ENCODE measurements at places on chromosomes 7 and 10.
A peak's percentile ranks its signal among the peaks of the same experiment; 100 is the strongest.

GRCh38 chr10:27815846-27816245 is 70.2 kb upstream of the MKX start:
- DNase-seq = no peak

DNA sequence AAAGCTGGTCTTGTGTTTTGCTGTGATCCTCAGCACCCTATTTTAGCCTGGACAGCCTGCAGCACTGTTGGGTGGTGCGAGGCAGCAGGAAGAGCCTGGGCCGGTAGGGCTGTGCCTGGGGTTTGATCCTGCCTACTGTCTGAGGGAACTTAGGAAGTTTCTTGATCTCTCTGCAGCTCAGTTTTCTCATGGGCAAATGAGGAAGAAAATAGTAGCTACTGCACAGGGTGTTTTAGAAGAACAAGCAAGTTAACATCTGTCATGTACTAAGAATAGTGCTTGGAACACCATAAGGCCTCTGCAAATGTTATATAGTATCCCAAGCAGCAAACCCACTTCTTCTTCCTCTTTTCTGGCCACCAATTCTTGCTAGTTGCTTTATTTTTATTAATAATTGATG is 12.0 kb upstream of the AGR2 start:
- DNase-seq = no peak

DNA sequence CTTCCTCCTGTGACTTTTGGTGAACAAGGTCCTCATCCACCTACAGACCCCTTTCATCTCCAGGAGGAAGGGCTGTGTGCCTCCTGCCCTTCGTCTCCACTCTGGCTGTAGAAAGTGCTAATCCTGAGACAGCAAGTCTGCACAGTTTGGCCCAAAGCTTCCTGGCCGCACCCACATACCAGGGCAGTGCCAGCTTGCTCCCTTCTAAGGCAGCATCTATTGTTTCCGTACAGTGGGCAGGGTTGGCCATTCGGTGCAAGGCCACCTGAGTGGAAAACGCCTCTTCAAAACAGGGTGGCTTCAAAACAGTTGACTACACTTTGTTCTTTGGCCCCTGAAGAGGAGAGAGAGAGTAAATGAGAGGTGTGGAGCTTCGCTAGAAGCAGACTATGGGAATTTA is 134.1 kb upstream of the KLF14 start:
- no peak for DNase-seq

DNA sequence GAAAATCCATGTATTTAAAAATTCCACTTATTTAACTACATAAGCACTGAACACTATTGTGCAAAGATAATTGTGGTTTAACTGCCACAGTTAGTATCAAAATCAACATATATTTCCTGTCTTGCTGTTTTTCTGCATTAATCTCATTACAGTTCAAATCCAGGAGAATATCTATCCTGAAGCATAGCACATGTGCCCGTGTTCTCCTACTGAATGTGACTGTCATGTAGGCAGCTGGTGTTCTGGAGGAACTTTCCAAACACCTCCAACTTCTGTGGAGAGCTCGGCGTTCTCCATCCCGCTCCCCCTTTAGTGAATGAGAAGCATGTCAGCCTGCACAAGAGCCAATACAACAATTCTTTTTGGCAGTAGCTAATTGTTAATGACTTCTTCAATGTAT is 76.4 kb upstream of the IKZF1 start:
- no peak for DNase-seq

GRCh38 chr10:113214331-113214730 is 264.3 kb downstream of the TCF7L2 start:
- DNase-seq = no peak

DNA sequence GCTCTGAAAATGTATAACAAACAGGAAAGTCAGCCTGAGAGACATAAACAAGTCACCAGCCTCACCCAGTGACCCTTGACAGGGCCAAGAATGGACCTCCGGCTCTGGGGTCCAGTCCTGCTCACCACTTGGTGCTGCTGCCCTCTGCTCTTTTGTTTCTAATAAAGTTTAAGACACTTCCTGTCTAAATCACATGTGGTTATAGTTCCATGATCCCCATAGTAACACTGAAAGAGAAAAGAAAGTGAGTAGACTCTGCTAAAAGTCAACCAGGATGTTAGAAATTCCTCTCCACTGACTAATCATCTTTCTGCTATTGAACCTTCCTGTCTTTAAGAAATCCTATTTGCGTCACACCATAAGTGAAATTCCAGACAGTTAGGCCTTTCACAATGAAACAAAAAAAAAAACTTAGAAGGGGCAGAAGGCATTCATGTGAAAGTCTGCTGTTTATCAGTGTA is 179.2 kb upstream of the BET1 start:
- DNase-seq = peak; percentile 100

All from choroid plexus epithelial cell (primary cell).